ENCODE measurements at places on chromosomes 12 and 14.
A peak's percentile ranks its signal among the peaks of the same experiment; 100 is the strongest.

DNA sequence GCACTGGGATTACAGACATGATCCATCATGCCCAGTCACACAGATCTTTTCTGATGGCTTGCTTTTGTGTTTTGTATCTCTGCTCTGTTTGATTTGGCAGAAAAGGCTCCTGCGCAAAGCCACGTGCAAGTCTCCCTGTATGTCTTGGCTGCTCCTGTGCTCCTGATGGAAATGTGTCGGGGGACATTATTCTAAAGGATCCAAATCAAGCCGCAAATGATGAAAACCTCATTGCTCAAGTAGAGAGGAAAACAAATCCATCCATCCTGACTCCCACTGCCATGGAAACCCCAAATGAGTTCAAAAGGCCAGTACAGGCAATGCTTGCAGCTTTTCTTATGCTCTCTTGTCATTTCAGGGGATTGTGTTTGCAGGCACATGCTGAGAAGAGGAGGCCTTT lies 93.8 kb downstream of the NDUFA12 start:
- DNase-seq, result no peak

GRCh38 chr14:23478109-23478759 lies 8.7 kb downstream of the NGDN start:
- peak; percentile 42 for DNase-seq

GRCh38 chr12:117098361-117099217 lies 627 bp downstream of the TESC start:
- DNase-seq, result no peak

DNA sequence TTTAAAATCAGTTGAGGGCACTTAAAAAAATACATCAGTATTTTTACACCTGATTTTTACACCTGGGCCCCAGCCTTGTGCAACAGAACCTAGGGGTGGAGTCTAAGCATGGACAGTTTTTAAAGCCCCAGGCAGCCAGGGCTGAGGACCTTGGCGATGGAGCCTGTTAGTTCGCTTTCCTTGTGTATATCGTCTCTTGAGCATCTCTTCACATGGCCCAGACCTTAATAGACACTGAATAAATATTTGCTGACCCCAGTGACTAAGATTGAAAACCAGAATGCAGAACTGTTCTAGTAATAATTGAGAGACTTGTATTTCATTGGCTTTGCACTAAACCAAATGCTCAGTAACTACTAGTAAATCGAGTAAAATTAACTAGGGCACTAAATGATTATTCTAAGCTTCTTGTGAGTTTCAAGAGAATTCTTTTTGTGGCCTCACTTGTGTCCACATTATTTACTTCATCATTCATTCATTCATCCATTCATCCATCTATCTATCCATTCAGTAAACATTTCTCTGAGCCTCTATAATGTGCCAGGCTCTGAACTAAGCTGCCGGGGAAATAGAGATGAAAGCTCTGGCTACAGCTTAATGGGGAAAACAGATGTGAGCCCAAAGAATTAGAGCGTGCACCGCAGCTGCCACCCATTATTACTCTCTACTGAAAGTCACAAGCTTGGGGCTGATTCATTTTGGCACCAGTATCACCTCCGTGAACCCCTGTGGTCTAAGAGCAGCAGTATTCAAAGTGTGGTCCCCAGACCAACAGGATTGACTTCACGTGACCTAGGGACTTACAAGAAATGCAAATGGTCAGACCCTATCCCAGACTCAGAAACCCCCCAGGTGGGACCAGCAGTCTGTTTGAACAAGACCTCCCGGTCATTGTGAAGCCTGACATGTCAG lies 30.7 kb upstream of the BCL7A start:
- no peak for DNase-seq

DNA sequence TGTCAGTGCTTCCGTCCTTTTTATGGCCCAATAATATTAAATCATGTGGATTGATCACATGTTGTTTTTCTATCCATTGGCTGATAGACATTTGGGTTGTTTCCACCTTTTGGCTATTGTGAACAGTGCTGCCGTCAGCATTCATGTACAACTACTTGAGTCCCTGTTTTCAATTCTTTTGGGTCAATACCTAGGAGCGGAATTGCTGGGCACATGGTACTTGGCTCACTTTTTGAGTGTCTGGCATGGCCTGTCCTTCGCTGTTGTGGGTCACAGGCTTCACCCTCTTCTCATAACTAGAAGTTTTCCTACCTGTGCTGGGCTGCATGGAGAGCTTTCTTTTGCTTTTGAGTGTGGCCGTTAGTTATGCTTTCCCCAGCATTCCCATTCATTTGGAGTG lies 72.7 kb downstream of the DNAH10 start:
- no peak for DNase-seq

GRCh38 chr14:67978749-67979148 lies 159.2 kb downstream of the RAD51B start:
- no peak for DNase-seq

GRCh38 chr12:113569806-113570205 lies 98.1 kb upstream of the LHX5 start:
- DNase-seq, result no peak

GRCh38 chr14:87813211-87813610 lies 179.8 kb downstream of the GALC start:
- no peak for DNase-seq

DNA sequence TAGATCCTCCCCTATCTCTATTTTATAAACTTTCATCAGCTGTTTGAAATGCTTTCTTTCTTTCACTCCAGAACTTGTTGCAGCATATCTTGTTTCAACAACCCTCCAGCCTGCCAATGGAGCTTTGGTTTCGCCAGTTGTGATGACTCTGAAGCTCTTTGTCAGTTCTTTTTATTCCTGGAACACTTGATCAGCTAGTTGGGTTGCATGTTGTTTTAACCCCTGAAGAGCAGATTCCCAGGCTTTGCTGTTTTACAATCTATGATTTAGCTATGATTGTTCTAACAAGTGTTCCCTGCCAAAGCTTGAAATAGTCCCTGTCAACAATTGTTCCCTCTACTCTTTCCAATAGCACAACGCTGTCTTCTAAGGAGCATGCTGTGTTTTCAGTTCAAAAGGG lies 50.6 kb upstream of the FUT8 start:
- DNase-seq, result no peak

DNA sequence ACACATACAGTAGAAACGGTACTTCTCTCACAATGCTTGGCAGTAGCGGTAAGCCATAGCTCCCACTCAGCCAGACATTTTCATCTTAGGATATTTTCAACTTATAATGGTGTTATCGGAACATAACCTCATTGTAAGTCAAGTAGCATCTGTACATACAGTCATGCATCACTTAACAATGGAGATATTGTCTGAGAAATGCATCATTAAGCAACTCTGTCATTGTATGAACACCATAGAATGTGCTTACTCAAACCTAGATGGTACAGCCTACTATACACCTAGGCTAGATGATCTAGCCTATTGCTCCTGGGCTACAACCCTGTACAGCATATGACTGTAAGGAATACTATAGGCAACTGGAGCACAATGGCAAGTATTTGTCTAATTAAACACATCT lies 40.8 kb downstream of the RPS6KA5 start:
- DNase-seq, result no peak

GRCh38 chr14:23406244-23406643 lies 1.8 kb downstream of the MYH6 start:
- no peak for DNase-seq

GRCh38 chr12:24772813-24773212 lies 176.1 kb downstream of the BCAT1 start:
- DNase-seq, result no peak

- DNase-seq, result no peak
Observed at GRCh38 chr14:99183311-99183710, 88.7 kb downstream of the BCL11B start.

GRCh38 chr12:46524778-46525177 lies 152.2 kb upstream of the SLC38A2 start:
- no peak for DNase-seq

- DNase-seq, result no peak
Observed at GRCh38 chr14:68744613-68745012, 48.3 kb downstream of the ZFP36L1 start.

DNA sequence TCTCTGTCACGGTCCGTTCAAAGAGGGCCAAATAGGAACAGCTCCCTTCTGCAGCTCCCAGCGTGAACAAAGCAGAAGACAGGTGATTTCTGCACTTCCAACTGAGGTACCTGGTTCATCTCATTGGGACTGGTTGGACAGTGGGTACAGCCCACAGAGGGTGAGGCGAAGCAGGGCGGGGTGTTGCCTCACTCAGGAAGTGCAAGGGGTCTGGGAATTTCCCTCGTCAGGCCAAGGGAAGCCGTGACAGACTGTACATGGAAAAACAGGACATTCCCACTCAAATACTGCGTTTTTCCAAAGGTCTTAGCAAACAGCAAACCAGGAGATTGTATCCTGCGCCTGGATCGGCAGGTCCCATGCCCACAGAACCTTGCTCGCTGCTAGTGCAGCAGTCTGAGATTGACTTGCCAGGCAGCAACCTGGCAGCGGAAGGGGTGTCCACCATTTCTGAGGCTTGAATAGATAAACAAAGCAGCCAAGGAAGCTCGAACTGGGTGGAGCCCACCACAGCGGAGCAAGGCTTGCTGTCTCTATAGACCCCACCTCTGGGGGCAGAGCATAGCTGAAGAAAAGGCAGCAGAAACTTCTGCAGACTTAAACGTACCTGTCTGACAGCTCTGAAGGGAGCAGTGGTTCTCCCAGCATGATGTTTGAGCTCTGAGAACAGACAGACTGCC lies 22.7 kb downstream of the SLC38A1 start:
- DNase-seq, result no peak

DNA sequence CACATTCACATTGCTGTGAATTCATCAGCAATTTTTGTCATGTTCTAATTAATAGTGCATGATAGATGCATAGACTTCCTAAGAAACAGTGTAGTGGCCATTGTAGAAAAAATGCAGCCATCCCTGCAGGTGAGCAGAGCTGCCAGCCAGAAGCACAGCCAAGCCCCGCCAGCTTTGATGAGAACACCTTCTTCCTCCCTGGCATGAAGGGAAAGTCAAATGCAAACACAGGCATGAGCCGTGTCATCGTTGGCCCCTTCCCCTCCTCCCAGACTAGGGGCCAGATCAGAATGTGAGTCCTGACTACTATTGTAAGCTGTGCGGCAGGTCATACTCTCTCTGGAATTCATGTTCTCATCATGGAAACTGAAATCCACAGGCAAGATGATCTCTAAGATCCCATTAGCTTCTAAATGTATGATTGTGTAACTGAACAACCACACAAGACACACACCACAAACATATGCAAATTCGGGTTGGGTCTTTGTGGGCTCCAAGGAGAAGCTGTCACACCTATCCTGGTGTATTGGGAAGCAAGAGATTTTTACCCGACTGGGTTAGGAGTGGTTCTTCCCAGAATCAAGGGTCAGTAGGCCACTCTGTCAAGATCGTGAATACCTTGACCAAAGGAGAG lies 2.8 kb upstream of the AQP2 start:
- no peak for DNase-seq

GRCh38 chr14:52069307-52070050 lies 620 bp upstream of the NID2 start:
- no peak for DNase-seq

GRCh38 chr12:112798048-112798760 lies 6.7 kb downstream of the RPH3A start:
- DNase-seq, result no peak

DNA sequence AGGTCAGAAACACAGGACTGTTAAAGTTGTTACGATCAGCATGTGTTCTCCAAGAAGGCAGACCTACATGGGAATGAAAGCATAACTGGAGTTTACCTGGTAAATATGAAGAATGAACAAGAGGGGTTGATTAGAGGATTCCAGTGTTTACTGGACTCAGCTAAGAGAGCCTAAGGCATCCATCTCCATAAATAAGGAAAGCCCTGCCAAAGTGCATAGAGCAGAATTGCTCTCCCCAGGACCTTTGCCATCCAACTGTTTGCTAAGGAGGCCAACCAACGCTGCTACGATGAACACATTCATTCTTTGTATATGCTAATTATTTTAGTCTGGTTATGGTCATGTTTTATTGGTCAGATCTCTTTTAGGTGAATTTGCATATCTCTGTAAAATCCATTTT lies 17.1 kb upstream of the PAWR start:
- DNase-seq, result no peak

- DNase-seq, result no peak
Observed at GRCh38 chr12:124779161-124780141, 84.2 kb downstream of the SCARB1 start.

DNA sequence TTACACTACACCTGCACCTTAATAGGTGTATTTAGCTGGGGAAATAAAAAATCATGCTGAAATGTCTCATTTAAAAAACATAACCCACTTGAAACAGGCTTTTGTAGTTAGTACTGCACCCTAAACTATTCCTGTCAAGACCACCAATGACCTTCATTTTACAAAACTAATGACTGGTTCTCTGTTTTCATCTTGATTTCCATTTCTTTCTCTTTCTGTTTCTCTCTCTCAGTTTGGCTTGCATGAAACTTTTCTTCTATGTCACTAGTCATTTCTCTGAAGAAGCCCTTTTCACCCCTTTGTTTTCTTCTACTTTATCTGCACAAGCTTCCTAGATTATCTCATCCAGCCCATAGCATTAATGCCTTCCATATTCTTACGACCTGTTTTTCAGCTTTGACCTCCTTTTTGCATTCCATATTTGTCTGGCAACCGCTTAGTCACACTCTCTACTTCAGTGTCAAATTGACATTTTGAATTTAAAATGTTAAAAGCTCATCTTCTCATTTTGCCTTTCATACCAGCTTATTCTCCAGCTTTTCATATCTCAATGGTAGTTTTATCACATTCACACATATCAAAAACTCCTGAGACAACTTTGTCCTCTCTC lies 32.7 kb upstream of the KLRF1 start:
- no peak for DNase-seq

GRCh38 chr14:23090254-23090636 lies 4.7 kb downstream of the ACIN1 start:
- no peak for DNase-seq

DNA sequence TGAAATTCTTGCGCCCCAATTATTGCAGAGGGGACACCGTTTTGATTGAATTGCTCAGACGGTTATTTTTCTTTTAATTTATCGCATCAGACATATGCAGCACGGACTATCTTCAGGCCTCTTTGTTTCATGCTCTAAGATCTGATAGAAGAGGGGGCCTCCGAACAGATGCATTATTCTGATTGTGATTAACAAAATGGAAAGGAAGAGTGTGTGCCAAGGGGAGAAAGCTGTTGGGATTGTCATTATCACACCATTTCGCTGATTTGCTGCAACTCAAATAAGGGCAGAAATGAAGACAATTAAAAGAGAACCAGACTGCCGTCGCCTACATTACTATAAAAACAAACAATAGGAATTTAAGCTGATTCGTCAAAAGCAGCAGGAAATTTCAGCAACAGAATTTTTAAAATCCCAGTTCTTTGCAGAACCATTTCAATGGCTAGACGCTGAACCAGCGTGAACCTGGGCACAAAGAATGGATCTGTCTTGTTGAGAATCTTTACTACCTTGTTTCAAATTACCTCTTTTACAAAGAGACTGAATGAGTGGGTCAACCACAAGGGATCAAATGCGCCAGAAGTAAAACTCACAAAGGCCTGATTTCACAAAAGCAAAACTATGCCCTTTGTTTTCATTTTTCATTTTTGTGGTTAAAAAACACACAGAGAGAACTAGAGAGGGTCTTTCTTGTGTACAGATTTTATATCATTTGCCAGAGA lies 30.6 kb downstream of the TMEM132D start:
- DNase-seq, result no peak

GRCh38 chr12:117370588-117370987 lies 9.2 kb upstream of the NOS1 start:
- DNase-seq, result no peak

Data from COR-L47 (cell line).